ENCODE measurements at places on chromosomes 1 and 21.
A peak's percentile ranks its signal among the peaks of the same experiment; 100 is the strongest.

DNA sequence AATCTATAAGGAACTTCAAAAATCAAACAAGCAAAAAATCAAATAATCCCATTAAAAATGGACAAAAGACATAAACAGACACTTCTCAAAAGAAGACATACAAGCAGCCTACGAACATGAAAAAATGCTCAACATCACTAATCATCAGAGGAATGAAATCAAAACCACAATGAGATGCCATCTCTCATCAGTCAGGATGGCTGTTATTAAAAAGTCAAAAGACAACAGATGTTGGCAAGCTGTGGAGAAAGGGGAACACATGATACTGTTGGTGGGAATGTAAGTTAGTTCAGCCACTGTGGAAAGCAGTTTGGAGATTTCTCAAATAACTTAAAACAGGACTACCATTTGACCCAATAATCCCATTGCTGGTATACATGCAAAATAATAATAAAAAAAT lies 226.4 kb downstream of the S1PR1 start:
- no peak for DNase-seq

DNA sequence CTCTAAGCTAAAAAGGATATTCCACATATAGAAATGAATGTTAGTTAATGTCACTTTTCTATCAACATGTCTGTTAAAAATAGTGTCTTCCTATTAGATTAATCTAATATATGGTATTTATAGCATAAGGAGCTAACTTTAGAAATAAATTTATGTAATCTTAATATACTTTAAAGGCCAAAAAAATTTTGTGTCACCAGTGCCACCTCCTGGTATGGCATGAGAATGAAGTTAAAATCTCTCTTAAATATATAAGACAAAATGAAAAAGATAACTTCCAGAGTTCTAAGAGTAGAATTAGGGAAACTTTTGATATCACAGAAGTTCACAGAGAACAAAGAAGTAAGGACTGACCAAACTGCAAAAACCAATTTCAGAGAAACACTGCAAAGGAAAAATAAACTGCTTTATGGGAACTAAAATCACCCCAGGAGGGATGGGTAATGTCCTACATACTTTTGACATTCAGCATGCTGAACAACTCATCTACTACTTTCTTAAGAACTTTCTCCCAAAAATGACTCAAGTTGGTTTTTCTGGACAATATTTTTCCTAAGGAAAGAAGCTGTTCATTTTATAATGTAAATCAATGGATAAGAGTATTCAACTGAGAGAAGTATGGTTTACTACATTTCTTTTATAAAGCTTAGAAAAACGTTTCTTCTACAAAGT lies 82.8 kb downstream of the TRIM33 start:
- peak; percentile 19 for DNase-seq

DNA sequence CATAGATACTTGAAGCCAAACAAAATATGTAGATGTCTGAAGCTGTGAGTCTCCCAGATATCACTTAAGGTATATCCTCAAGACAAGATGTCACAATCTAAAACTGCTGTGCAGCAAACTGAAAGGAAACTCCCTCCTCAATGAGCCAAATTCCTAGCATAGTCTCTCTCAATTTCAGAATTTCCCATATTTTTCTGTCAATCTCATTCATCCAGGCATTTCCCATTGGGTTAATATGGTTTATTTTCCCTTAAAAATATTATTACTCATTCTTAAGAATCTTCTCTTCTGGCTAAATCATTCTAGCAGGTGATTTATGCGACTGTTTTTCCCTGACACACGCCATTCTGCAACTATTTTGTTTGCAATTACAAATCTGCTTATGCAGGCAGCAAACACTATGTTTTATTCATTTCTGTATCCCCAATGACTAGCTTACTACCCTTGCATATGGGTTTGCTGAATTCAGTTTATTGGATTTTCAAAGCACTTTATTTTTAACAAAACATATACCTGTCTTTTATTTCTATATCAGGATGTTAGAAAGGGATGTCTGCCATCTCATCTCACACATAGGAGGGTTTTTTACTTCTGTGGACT lies 69.9 kb downstream of the TNFSF4 start:
- DNase-seq, result no peak

DNA sequence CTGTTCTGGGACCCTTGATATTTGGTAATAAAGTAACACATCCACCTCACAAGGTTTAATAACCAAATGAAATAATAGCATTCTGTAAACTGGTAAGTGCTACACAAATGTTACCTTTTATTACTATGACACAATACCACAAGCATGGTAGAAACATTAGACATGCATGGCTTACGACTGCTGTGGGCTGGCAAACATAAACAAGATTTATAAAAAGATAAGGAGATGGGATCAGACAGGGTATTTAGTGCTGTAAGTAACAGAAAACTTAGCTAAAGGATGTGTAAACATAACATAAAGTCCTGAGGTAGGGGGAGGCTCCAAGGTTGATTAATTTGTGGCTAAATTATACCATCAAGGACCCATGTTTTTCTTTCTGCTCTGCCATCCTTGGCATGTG lies 212.6 kb downstream of the BARHL2 start:
- no peak for DNase-seq

- DNase-seq, result no peak
Measured at GRCh38 chr21:19197950-19198349, 794.4 kb upstream of the TMPRSS15 start.

DNA sequence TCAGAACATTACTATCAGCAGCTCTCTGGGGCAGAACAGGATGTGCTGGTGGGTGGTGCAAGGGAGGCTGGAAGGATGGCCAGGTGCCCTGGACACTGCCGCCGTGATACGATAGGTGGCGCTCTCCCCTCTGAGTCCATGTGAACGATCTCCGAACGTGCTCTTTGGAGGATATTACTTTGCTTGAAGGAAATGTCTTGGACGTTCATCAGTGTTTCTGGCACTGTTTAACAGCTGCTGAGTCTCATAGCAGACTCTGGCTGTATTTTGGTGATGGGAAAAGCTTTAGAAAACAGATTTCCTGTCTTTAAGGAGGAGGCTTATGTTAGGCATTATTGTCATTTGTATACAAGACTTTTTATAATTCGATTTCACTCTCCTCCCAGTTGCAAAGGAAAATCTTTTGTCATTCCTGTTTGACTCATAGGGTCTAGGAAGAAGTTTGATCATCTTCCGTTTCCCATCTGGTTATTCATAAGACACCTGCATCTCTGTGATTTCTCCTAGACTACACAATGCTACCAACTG lies 386.2 kb upstream of the ADGRL2 start:
- peak; percentile 10 for DNase-seq

All from MV-4-11 (cell line).